ENCODE measurements at places on chromosomes 2 and 18.

GRCh38 chr2:224220586-224221255 lies 181.2 kb downstream of the FAM124B start:
- no peak for DNase-seq

GRCh38 chr2:160721089-160722040 lies 227.8 kb upstream of the RBMS1 start:
- no peak for DNase-seq

DNA sequence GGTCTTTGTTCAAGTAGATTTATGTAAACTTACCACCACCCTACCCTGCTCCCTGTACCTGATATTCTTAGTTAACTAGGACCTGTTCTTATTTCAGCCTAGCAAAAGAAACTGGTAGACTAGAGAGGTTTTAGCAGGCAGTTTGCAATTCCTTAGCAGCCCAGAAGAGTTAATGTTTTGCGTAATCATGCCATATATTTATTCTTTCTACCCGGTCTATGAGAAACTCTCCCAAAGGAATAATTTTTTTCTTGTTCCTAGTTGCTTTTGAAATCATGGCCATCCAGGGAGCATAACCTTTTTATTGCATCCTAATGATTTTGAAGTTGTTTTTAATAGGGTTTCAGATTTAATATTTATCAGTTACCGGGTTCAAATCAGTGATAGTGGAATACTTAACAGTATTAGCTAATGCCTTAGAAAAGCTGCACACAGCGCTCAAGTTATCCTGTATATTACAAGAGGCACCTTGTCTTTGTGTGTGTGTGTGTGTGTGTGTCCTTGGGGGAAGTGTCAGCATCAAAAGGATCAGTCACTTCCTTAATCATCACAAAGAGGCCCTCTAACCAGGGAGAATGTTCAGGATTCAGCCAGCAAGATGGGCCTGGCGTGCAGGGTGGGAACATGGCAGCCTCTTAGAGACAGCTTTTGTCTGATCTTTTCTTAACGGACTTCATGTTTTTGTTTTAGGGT lies 52.9 kb downstream of the CABLES1 start:
- DNase-seq: no peak

DNA sequence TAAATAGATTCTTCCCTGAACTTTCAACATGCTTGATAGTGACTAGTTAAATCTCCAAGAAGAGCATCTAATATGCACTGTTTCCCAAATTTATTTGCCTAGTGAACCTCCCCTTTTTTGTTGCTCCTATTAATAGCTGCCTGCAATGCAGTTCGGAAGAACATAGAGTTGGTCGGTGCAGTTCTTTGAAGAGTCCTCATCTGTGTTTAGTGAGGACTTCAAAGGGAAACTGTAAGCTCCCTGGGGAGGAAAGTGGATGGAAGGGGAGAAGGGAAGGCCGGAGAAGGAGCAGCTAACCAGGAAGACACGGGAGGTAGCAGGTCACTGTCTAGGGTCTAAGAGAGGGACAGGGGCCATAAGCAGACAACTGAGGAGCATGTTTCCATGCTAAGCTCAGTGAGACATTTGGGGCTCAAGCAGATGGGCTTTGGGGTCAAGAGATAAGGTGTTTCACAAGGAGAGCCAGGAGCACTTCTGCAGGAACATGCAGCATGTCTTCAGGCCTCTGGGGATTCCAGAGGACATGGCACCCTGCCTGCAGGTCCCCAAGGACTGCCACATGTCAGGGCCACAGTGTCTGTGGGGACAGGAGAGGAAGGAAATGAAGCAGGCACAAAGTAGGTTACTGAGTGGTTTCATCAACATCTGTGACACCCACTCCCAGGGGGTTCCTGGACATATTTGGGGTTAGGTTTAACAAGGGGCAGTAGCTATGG lies 48.7 kb upstream of the ANXA4 start:
- DNase-seq: no peak

DNA sequence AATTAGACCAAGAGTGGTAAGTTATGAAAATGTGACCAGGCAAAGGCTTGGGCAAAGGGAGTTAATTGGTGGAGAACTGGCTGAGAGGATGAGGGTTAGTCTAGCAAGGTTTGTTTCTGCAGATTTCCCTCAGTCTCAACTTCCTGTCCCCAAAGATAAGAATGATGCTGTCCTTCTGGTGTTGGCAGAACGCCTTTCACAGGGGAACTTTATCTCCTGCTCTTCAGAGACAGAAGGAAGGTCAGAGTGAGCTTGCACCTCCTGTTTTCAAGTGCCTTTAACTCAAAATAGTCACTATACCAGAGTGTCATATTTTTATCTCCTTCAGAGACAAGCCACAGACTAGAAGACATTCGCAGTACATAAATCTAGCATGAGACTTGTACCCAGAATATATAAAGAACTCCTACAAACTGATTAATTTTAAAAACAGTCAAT lies 95.7 kb downstream of the TEX51 start:
- DNase-seq: no peak

GRCh38 chr2:42328148-42328833 lies 32.7 kb downstream of the COX7A2L start:
- DNase-seq: no peak

DNA sequence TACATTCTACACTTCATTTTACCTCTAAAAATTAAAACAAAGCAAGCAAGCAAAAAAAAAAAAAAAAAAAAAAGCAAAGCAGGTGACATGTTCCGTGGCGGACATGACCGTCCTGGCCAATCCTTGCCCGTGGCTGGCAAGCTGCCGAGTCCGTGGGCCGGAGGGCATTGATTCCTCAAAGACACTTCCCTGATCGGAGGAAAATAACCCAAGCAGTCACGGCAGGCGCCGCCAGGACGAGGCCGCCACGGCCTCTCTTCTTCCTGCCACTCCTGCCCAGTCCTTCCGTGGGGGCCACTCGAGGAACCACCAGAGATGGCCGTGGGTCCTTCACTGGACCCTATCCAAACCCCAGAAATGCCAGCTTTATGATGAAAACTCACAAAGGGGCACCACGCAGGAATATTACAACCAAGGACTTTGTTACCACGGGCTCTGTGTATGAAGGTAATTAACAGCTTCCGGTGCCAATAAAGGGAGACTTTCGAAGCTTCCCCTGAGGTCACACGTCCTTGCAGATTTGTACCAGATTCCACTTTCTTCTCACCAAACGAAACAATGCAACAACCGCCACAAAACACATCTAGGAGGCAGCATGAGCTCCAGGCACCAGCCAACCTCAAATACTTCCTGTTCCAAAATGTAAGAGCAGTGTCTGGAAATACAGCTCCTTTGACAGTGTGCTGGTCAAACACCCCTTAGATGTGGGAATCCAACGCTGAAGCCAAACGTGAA lies 170.3 kb downstream of the HDAC4 start:
- no peak for DNase-seq

DNA sequence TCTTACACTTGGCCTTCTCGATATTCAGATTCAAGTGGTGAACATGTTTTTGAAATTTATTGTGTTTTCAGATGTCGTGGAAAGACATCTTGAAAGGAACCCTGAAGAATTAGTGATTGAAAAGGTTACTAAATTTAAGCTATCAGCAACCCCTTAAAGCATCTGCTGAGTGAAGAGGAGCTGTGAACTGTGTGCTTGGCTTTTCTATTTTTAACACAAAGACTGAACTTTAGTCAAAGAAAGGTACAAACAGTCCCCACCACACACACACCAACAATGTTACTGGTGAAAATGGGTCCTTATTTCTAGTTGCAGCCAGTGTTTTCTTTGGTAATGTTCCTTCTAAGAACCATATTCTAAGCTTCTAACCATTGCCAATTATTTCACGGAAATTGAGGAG lies 95.1 kb downstream of the CYRIA start:
- no peak for DNase-seq

DNA sequence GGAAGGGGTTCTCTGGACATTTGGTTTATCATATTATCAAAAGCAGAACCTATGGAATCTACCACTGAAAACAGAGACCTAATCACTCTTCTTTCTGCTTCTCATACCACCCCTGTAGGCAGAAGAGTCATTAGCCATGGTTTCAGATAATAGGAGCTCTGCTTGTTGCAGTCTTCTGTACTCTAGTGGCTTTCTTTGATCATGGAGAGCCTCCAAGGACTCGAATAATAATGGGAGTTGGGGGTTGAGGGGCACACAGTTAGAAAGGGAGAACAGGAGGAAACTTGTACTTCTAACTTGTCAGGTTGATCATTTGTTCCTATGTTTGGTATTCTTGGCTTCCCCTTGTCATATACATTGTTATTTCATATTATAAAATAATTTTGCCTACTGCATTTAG lies 52.3 kb upstream of the VWC2L start:
- no peak for DNase-seq

DNA sequence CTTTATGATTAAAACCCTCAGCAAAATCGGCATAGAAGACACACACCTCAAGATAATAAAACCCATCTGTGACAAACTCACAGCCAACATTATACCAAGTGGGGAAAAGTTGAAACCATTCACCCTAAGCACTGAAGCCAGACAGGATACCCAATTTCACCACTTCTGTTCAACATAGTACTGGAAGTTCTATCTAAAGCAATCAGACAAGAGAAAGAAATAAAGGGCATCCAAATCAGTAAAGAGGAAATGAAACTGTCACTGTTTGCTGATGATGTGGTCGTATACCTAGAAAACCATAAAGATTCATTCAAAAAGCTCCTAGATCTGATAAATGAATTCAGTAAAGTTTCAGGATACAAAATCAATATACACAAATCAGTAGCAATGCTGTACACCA lies 16.4 kb upstream of the RPRD1A start:
- no peak for DNase-seq

DNA sequence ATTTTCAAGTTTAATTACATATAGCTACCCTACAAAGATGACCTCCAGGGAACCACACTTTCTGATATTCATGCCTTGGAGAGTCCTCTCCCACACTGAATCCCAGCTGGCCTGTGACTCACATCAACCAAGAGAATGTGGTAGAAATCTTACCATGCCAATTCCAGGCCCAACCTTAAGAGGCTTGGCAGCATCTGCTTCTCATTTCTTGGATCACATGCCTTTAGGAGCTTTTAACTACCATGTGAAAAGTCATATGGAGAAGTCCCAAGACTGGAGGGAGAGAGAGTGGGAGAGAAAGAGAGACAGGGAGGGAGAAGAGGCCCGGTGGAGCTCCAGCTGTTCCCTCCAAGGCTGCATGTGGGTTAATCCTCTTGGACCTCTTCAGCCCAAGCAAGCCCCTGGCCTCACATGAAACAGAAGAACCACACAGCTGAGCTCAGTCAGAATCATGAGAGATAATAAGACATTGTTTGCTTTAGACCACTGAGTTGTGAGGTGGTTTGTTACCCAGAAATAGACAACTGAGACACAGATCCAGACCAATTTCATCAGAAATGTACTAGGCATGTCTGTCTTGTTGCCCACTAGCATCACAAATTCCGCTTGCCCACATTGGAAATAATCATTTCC lies 190.7 kb downstream of the MTCL1 start:
- no peak for DNase-seq

DNA sequence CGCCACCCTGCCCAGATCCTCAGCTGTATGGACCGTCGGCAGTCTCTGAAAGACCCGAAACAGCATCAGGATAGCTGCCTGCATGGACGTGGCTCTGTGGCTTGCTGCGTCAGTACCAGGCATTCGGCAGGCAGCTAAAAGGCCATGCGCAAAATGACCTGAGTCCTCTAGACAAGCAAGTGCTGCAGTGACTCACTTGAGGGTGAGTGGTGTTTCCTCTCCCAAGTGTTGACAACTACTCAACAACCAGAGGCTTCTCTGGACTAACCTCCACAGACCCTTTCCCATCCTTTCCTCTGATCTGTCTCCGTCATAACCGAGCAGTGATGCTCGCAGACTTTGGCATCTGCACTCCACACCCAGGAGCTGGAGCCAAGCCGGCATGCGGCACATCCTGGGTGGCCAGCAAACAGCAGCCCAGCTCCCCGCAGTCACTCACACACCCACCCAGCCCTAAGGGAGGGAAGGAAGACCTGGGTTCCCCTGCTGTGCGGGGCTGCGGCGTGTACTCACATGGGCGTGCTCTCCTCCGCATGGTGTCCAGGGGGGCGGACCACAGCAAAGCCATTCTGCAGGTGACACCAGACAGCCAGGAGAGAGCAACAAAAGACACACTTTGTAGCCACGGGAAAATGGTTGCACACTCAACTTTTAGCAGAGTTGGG lies 239.3 kb downstream of the TWIST2 start:
- no peak for DNase-seq

GRCh38 chr2:216636551-216637450 lies 3.6 kb downstream of the IGFBP2 start:
- no peak for DNase-seq

GRCh38 chr2:148614322-148615049 lies 30.1 kb upstream of the EPC2 start:
- DNase-seq: no peak

DNA sequence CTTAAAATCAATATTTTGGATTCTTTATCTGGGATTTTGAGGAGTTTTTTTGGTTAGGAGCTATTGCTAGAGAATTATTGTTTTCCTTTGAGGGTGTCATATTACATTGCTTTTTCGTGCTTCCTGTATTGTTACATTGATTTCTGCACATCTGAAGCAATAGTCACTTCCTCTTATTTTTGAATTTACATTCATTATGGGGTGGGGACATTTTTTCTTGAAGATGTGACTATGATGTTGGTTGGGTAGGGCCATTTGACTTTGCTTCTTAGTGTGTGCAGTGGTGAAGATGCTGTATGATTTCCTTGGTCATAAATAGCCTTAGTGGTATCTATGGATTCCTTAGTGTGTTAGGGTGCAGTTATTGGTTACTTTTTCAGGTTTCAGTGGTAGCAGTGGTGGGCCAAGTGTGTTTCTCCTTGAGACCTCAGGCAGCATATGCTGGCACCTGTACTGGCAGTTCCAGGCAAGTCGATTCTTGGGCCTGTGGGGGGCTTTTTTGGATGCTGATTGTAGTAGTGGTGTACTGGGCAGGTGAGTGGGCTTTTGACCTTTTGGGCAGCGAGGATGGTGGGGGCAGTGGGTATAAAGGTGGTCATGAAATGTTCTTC lies 61.8 kb downstream of the ARHGAP25 start:
- no peak for DNase-seq

DNA sequence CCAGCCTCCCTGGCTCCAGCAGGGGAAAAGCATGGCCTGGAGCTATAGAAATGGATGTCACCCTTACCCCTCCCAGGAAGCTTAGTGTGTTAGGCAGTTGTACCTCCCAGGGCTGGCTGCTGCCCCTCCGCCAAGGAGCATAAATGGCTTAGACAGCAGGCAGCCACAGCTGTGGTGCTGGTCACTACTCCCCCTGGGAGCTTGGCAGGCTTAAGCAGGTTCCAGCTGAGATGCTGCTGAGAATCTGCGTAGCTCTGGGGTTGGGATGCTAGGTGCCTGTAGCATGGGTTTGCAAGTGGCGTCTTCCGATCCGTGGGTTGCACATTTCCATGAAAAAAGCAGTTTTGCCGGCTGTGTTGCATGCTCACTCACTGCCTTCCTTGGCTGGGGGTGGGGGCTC lies 369.7 kb downstream of the CTNNA2 start:
- DNase-seq: no peak

GRCh38 chr18:25140124-25140961 lies 211.6 kb downstream of the ZNF521 start:
- no peak for DNase-seq

Data from stimulated activated CD8-positive, alpha-beta memory T cell treated with anti-CD3 and anti-CD28 coated beads, Interleukin-2, amount 100 ng/mL, for 1 hour (primary cell).